ENCODE measurements at places on chromosomes 12 and 14.

DNA sequence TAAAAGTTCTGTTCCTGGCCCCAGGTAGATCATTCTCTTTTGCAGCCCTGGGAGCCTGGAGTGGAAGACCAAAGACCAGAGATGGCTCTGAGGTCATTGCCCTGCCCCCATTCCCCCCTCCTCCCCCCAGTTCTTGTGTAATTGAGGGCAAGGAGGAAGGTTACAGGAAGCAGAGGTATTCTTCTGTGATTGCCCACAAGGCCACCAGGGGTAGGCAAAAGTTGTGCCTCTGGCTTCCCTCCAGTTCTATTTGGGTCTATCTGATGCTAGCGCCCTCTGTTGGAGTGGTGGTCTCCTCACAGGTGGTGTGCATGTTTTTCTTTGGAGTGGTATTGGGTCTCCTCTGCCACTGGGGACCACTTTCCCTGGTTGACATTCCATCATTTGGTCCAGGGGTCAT is 41.2 kb upstream of the CRY1 start:
- no peak for DNase-seq

- no peak for DNase-seq
These were observed 4.2 kb downstream of the TAS2R42 start for GRCh38 chr12:11182529-11182928.

- no peak for DNase-seq
These were observed 2.4 kb upstream of the A2M start for GRCh38 chr12:9118158-9118557.

DNA sequence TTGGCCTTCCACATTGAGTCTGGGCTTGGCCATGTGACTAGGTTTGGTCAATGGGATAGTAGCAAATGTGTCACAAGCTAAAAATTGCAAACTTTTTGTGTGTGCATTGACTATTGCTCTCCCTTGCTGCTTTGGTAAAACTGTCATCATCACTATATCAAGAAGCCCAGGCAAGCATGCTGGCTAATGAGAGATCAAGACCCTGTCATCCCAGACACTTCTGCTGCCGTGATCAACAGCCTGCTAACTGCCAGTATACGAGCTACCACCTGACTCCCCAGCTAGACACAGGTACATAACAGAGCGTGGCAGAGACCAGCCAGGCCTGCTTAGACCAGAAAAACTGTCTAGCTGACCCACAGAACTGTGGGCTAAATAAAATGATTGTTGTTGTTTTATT is 456.7 kb upstream of the DCN start:
- DNase-seq, result no peak

DNA sequence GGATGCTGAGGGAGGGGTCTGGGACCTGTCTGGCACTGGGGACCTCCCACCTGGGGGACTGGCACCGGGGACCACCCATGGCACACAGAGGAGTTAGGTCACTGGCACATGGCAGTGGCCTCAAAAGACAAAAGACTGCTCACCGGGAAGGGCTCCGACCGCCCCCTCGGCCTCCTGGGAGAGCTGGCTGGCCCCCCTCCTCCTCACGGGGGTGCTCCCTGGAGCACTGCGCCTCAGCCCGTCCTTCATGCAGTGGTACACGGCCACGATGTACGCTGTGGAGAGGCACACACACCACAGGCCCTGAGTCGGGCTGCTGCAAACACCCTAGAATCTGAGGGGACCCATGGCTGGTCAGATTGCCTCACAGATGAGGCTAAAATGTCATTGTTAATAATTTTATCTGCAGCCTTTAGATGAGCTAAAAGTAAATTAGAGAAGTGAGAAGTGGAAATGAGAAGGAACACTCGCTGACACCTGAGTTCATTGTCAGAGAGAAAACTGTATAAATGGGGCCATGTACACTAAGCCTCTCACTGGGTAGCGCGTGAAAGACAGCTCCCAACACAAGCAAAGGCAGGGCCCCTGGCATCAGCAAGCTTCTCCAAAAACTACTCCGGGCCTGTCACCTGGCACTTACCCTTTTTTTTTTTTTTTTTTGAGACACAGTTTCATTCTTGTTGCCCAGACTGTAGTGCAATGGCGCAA is 14.1 kb downstream of the P2RX2 start:
- no peak for DNase-seq

GRCh38 chr12:127770118-127770517 is 496.9 kb upstream of the TMEM132C start:
- no peak for DNase-seq

DNA sequence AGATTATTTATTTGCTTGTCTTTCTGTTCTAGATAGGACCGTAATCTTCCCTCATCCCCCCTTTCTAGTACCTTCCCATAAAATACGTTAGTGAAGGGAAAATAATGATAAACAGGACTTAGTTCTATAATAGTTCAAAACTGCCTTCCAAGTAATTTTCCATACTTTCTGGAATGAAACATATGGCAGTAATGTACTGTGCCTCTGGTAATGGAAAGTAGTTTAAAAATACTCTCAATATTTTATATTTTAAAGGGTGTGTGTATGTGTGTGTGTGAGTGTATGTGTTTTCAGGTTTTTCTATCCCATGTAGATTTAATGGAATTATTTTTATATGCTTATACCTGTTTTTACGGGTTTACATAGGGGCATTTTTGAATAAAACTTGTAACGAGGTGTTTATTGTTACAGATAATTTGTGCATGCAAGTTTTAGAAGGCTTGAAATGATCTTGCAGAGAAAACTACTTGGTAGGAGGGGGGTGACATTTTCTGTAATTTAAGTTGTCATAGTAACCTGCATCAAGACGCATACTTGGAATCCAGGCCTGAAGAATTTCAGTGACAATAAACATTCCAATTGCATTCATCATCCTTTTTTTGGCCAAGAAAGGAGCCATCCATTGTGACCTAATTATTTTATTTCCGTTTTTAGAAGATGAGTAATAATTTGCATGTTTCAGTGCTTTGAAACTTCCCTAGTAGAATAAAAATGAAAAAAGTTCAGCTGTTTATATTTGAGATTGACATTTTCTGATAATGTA is 38.9 kb downstream of the RASSF8 start:
- DNase-seq, result peak; percentile 69

DNA sequence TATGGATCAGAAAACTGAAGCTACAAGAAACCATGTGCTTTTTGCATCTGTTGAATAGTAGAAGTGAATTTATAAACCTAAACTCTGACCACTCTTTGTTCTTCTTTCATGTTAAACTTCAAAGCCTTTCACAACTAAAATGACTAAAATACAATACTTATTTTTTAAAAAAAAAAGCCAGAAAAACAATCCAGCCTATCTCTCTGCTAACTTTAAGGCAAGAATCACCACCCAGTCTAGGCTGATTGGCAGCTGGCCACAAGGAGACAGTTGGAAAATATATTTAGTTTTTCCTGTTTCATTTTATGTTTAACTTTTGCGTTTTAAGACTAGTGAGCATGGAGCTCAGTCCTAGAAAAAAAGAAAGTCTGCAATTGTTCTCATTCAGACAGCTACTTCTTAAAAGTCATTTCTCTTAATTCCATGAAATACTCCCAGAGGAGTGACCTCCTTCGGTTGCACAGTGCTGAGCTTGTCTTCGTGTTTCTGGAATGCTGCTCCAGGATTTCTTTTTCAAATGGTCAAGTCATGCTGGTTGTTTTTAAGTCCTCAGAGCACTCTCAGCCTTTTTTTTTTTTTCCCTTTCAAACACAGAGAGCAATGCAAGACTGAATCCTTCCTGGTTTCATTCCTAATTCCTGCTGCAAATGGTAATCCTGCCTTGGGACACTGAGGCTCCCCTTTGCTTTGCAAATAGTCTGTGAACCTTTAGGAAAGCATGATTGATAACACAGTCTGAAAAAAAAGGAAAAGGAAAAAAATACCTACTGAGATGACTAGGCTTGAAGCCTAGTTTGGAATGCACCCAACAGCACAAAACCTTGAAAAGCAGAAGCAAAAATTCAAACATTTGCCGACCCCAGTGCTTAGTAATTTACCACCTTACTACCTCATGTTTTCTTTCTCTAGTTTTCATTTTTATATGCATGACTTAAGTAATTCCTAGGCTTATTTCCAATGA is 233.3 kb upstream of the DAAM1 start:
- DNase-seq, result peak; percentile 25

GRCh38 chr12:11763760-11764520 is 114.5 kb downstream of the ETV6 start:
- DNase-seq, result peak; percentile 74

GRCh38 chr14:24463017-24463883 is 20.7 kb upstream of the SDR39U1 start:
- no peak for DNase-seq

- peak; percentile 48 for DNase-seq
These were observed 60.8 kb downstream of the RASSF3 start for GRCh38 chr12:64670919-64671639.

Data from AG20443 (cell line).